ENCODE measurements at places on chromosomes 6 and 20. TPM values are rescaled to one million over a fixed set of nuclear protein-coding genes. Genes with fewer than 3 reads are reported as not detected.

The XKR7 gene
- polyA plus RNA-seq = not detected

The PRDM13 gene
- not detected for polyA plus RNA-seq

The SEMG1 gene
- polyA plus RNA-seq = not detected

The ZC2HC1B gene
- not detected for polyA plus RNA-seq

The PGC gene
- not detected for polyA plus RNA-seq

All from naive B cell (primary cell).